ENCODE measurements at places on chromosomes 2 and 18.

- H3K27ac ChIP-seq: no peak overlapping the region
- no peak for DNase-seq
- no peak overlapping the region for H3K4me3 ChIP-seq
- peaks cover 9% of the 10 kb centered on the region for H3K4me1 ChIP-seq
Measured at GRCh38 chr2:147364597-147364996, 480.2 kb upstream of the ACVR2A start.

- no peak for DNase-seq
- H3K27me3 ChIP-seq: no peaks in the 10 kb centered on the region
- no peaks in the 10 kb centered on the region for H3K36me3 ChIP-seq
- no peak overlapping the region for H3K4me3 ChIP-seq
- no peaks in the 10 kb centered on the region for H3K4me1 ChIP-seq
- H3K27ac ChIP-seq: no peak overlapping the region
Measured at GRCh38 chr2:146927080-146927711, 917.6 kb upstream of the ACVR2A start.

- H3K36me3 ChIP-seq: no peaks in the 10 kb centered on the region
- H3K4me3 ChIP-seq: no peak overlapping the region
- DNase-seq: no peak
- no peak overlapping the region for H3K27ac ChIP-seq
- H3K4me1 ChIP-seq: no peaks in the 10 kb centered on the region
- peaks cover 12% of the 10 kb centered on the region for H3K27me3 ChIP-seq
Measured at GRCh38 chr2:119575439-119575838, 31.2 kb downstream of the CFAP221 start.

GRCh38 chr18:3683483-3683882 is 233.5 kb downstream of the TGIF1 start:
- H3K27ac ChIP-seq: no peak overlapping the region
- H3K4me1 ChIP-seq: no peaks in the 10 kb centered on the region
- peaks cover 2% of the 10 kb centered on the region for H3K36me3 ChIP-seq
- peaks cover 2% of the 10 kb centered on the region for H3K27me3 ChIP-seq
- DNase-seq: no peak

DNA sequence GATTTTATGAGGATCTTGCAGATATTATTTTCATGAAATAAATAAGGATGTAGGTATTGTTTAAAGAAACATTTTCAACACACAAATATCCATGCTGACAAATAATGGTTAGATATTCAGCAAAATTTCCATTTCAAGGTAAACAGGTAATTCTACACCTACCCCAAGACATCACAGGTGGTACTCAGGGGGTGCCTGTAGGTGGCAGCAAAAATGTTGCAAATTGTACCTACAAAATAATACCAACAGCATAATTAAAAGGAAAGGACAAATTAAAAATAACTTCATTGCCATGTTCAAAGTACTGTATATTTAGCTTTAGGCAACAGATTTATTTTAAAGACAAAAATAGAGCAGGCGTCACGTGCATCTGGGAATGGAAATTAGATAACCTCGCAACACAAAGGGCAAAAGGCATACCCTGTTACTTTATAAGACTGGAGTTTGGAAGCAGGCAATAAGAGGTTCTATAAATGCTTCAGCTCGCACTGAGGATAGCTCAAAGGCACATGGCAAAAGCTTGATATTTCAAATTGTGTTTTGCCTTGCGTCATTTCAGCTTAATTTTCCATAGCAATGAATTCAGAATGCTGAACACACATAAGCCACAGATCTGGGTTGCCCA is 630.5 kb downstream of the TDRD15 start:
- DNase-seq: no peak
- H3K27ac ChIP-seq: no peak overlapping the region
- H3K4me3 ChIP-seq: no peak overlapping the region
- no peaks in the 10 kb centered on the region for H3K27me3 ChIP-seq
- no peaks in the 10 kb centered on the region for H3K4me1 ChIP-seq

- H3K27me3 ChIP-seq: no peaks in the 10 kb centered on the region
- no peaks in the 10 kb centered on the region for H3K36me3 ChIP-seq
- no peak for DNase-seq
- no peak overlapping the region for H3K4me3 ChIP-seq
Measured at GRCh38 chr18:54776282-54776977, 51.8 kb upstream of the RAB27B start.

GRCh38 chr2:65991381-65992197 is 443.3 kb upstream of the MEIS1 start:
- no peaks in the 10 kb centered on the region for H3K4me1 ChIP-seq
- no peak overlapping the region for H3K27ac ChIP-seq
- no peaks in the 10 kb centered on the region for H3K36me3 ChIP-seq

DNA sequence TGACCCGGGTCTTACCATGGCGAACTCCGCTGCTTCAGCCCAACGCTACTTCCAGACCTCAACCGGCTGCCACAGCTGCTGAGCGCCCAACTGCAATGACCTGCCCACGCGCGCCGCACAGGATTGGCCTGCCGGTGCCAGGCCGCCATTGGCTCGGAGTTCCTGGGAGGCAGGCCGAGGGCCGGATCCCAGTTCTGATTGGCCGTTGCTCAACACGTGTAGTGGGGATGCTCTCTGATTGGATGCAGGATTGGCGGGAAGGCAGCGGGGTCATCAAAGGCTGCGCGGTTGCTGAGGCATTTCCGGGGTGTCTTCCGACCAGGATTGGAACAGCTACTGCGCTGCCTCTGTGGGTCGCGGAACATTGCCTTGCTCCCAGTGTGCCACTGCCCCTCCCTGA is at the start of gene TUBA3E:
Gene TUBA3E, minus strand, starts transcription at position 97 of the 400 bp plus-strand sequence. Its CDS starts 79 bp downstream, at position 18.
- no peaks in the 10 kb centered on the region for H3K27me3 ChIP-seq
- no peak within 1 kb of the TSS for H3K27ac ChIP-seq

DNA sequence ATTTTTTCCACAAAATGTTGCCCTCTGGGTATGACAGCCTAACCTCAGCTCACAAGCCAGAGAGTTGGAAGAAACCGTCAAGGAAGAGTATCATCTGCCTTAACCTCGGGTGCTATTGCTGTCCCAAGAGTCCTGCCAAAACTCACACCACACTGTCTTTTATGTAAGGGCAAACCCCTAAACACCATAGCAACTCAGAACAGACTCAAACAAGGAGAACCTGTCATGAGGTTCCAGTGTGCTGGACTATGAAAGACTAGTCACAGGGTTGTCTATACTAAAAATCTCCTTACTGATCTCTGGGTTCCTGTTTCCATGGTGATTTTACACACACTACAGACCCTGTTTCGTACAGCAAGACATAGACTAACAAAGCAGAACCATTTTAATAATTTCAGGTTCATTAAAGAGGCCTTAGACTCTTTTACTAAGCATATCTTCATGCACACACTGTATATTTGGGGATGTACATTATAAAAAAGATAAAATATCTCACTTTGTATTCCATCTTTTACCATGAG is 159.8 kb downstream of the PKP4 start:
- H3K4me3 ChIP-seq: no peak overlapping the region
- H3K27me3 ChIP-seq: no peaks in the 10 kb centered on the region
- peaks cover 4% of the 10 kb centered on the region for H3K36me3 ChIP-seq
- no peaks in the 10 kb centered on the region for H3K4me1 ChIP-seq

- H3K27me3 ChIP-seq: peaks cover 3% of the 10 kb centered on the region
- H3K4me3 ChIP-seq: no peak overlapping the region
- H3K4me1 ChIP-seq: no peaks in the 10 kb centered on the region
- DNase-seq: no peak
- H3K27ac ChIP-seq: no peak overlapping the region
Measured at GRCh38 chr2:151971301-151972051, 127.4 kb downstream of the CACNB4 start.

GRCh38 chr2:121955872-121956271 is 200.4 kb downstream of the TSN start:
- peaks cover 2% of the 10 kb centered on the region for H3K27me3 ChIP-seq
- no peak for DNase-seq
- H3K4me3 ChIP-seq: no peak overlapping the region
- H3K27ac ChIP-seq: no peak overlapping the region
- no peaks in the 10 kb centered on the region for H3K36me3 ChIP-seq

GRCh38 chr2:96903815-96904214 is 33.9 kb upstream of the SEMA4C start:
- H3K36me3 ChIP-seq: no peaks in the 10 kb centered on the region
- H3K4me3 ChIP-seq: no peak overlapping the region
- H3K4me1 ChIP-seq: peaks cover 9% of the 10 kb centered on the region
- no peaks in the 10 kb centered on the region for H3K27me3 ChIP-seq
- DNase-seq: no peak
- H3K27ac ChIP-seq: no peak overlapping the region

- no peak overlapping the region for H3K4me3 ChIP-seq
- H3K4me1 ChIP-seq: no peaks in the 10 kb centered on the region
- DNase-seq: no peak
- no peaks in the 10 kb centered on the region for H3K36me3 ChIP-seq
Measured at GRCh38 chr2:9141091-9141667, 65.4 kb upstream of the ASAP2 start.

GRCh38 chr18:69664399-69664798 is 263.7 kb downstream of the DOK6 start:
- peaks cover 3% of the 10 kb centered on the region for H3K27me3 ChIP-seq
- DNase-seq: no peak
- H3K27ac ChIP-seq: no peak overlapping the region
- no peaks in the 10 kb centered on the region for H3K4me1 ChIP-seq

Data from activated naive CD8-positive, alpha-beta T cell treated with anti-CD3 and anti-CD28 coated beads, Interleukin-2, amount 50 U/mL, for 24 hours (primary cell).